CD4-positive, alpha-beta T cell treated with Interleukin-21 for 1 hour (primary cell): ENCODE measurements at places on chromosomes 6 and 20.
A peak's percentile ranks its signal among the peaks of the same experiment; 100 is the strongest.

- DNase-seq: no peak
Measured at GRCh38 chr6:159068904-159069578, 24.2 kb upstream of the TAGAP start.

GRCh38 chr6:167827583-167828324, 1.0 kb downstream of the AFDN start:
- DNase-seq: peak; percentile 35

DNA sequence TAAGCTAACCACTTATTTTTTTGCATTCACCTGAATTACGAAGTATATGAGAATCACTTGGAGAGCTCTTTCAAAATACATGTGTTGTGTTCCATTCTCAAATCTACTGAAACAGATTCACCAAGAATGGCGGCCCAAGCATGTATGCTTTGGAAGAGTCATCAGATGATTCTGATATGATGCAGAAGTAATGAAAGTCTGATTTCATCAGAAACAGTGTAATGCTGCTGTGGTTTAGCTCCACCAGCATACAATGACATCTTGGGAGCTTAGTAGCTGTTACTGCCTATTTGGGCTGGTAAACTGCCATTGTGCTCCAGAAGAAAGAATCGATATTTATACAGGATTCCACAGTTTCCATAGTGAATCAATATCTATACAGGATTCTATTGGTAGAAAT, 52.9 kb downstream of the UBR2 start:
- DNase-seq: no peak

- no peak for DNase-seq
Measured at GRCh38 chr6:87716928-87717614, 15.0 kb upstream of the AKIRIN2 start.

- DNase-seq: no peak
Measured at GRCh38 chr6:5308066-5308465, 46.8 kb downstream of the FARS2 start.

DNA sequence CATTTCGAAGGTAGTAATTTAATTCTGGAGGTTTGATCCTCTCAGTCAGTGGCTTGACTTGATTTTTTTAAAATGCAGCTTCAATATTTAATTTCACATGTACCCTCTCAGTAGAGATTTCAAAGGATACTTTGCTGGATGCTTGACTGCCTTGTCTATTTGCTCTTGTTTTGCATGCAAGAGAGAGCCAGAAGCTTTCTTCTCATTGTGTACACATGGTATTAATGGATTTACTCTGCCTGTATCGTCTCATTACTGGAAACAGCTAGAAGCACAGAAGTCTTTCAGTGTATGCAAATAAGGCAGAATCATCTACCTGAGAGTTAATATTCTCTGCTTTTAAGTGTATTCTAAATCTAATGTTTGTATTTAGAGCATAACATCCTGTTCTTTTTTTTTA, 84.3 kb upstream of the FOXO3 start:
- no peak for DNase-seq

DNA sequence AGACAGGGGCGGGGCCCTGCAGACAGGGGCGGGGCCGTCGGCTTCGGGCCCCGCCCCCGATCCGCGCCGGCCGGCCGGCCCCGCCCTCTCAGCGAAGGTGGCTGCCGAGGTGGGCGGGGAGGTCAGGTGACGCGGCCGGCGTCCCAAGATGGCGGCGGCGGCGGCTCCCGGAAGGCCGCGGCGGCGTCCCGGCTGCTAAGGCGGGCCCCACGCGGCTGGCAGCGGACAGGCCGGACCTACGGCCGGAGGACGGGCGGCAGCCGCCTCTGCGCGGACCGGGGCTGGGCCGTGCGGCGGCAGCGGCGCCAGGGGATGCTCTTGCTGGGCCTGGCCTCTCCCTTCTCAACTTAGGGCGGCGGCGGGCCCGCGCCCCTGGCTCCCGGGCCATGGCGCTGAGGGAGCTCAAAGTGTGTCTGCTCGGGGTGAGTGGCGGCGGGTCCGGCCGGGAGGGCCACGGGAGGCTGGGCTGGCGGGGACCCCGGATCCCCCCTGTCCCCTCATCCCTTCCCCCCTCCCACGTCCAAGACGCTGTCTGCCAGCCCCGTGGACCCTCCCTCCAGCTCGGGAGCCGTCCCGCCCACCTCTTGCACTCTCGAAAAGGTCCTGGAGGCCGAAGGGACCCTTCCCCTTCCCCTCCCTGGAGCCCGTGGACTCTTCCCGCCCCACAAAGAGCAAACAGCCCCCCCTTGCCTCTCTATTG, at the start of gene RAB22A:
TSS of gene RAB22A (plus strand) at position 125 of the 700 bp plus-strand sequence. CDS start at position 387, 262 bp downstream.
- peak; percentile 79 for DNase-seq

- no peak for DNase-seq
Measured at GRCh38 chr20:2576317-2576727, 39.9 kb downstream of the TMC2 start.

DNA sequence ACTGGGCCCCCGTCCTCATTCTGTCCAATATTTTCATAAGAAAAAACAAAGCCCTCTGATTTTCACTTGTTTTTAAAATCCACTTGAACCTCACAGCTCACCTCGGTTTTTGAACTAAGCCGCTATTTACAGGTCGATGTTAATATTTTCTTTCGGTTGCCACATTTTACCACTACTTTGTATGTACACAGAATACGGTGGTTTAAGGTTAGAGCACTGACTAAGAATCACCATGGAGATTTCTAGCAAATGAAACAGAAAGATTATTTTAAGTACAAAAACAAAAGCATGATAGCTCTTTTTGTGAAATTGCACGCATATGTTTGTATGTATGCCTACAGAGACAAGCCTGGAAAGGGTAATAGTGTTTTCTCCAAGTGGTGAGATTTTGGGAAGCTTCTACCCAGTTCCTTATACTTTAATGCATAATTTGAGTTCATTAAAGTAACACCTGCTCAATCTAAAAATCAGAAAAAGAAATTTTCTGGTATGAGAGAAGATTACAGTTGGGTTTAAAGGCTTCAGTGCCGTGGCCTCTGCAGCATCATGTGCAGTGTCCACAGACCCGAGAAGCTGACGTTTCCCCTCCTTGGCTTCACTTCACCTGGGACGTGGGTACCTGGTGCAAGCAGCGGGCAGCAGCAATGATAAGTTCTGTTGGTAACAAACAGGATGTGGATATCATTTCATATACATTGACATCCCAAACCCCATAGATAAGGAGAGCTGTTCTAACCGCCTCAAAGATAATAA, 144.0 kb downstream of the UST start:
- no peak for DNase-seq

- no peak for DNase-seq
Measured at GRCh38 chr6:54710456-54710855, 136.1 kb upstream of the FAM83B start.
